ENCODE measurements at places on chromosomes 3 and 15.

DNA sequence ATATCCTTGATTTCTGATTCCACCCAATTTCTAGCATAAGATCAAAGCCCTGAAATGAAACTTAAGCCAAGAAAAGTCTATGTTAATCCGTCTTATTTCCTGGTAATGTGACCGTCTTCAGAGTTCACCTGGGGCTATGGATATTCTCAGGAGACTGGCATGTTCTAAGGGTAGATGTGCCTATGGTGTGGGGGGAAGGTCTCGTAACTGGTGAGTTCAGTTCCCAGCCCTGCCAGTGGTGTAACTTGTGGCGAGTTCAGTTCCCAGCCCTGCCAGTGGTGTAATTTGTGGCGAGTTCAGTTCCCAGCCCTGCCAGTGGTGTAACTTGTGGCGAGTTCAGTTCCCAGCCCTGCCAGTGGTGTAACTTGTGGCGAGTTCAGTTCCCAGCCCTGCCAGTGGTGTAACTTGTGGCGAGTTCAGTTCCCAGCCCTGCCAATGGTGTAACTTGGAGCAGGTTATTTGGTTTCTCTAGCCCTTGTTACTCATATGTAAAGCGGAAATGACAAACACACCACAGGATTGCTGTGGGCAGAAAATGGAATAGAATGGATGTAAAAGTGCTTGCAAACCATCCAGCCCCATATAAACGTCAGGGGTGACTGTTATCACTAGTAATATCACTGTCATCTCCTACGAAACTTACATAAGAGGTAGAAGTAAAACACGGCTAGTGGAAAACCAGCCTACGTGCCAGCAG, 30.4 kb downstream of the SLC51A start:
- DNase-seq = no peak

- no peak for DNase-seq
These were observed 141.5 kb downstream of the ARPP21 start for GRCh38 chr3:35780800-35781199.

- no peak for DNase-seq
These were observed 38.2 kb upstream of the FAM3D start for GRCh38 chr3:58704745-58705144.

GRCh38 chr3:138188013-138188730, 1.1 kb downstream of the ARMC8 start:
- no peak for DNase-seq

DNA sequence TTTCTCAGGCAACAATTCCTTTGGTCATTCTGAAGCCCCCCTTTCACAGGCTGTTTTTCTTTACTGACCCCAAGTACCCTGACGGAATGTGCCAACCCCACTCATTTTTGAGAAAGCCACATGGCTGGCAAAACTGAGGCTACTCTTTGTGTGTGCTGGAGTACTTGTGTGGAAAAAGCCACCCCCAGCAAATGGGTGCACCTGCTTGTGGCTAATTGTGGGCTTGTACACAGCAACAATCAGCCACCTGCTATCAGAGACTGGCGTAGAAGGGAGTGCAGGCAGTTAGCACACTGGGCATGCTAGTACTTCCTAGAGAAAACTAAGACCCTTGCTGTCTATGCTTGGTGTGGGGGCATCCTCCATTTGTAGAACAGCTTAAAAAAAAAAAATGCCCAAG, 110.1 kb upstream of the LMOD3 start:
- DNase-seq = no peak

- DNase-seq = peak; percentile 63
These were observed 63.5 kb downstream of the SLC49A4 start for GRCh38 chr3:122858373-122858772.

- DNase-seq = no peak
These were observed 273.1 kb downstream of the FOXP1 start for GRCh38 chr3:71310359-71310979.

DNA sequence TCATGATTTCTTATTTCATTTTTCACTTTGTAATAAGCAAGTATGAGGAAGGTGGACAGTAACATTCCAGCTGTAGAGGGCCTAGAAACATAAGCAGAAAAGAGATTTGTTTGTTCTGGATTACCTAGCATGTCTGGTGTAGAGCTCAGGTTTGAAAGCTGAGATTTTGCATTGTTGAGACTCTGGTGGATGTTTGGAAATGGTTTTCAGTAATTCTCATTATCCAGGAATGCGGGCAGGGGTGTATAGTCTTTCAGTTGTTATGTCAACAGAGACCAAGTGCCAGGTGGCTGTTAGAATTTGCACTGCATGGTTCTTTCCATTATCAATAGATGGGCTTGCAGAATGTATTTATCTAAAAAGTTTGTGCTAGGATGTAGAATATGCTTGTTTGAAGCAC, 10.9 kb downstream of the GPD1L start:
- DNase-seq = no peak

- no peak for DNase-seq
These were observed 95.8 kb upstream of the SLC25A36 start for GRCh38 chr3:140845882-140846281.

DNA sequence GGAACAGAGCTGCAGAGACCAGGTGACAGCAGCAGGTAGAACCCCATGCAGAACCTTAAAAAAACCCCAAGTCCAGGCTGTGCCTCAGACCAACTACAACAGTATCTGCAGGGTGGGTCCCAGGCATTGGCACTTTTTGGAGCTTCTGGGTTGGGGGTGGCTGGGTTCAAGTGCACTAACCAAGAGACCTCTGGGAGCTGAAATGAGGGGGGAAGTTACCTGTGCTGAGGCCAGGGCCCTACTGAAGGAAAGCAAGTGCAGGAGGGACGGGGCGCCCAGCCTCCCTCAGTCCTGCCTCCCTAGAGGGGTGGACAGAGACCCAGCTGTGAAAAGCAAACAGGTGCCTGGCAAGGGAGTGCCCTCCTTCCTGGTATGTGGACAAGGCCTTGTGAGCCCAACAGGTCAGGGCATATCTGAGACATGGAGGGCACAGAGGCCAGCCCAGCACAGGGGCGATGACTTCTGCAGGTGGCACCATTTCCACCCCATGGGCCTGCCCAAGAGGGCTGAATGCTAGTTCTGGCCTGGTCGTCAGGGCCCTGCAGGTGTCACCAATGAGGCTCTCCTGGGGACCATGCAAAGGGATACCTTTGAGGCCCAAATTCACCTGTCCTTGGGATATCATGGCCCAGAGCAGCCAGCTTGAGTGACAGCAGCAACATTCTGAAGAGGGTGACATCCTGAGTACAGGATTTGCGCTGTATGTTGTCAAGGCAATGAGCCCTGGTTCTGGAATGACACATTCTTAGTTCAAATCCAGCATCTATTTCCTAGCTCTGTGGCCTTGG, 18.7 kb downstream of the CTSH start:
- DNase-seq = no peak

DNA sequence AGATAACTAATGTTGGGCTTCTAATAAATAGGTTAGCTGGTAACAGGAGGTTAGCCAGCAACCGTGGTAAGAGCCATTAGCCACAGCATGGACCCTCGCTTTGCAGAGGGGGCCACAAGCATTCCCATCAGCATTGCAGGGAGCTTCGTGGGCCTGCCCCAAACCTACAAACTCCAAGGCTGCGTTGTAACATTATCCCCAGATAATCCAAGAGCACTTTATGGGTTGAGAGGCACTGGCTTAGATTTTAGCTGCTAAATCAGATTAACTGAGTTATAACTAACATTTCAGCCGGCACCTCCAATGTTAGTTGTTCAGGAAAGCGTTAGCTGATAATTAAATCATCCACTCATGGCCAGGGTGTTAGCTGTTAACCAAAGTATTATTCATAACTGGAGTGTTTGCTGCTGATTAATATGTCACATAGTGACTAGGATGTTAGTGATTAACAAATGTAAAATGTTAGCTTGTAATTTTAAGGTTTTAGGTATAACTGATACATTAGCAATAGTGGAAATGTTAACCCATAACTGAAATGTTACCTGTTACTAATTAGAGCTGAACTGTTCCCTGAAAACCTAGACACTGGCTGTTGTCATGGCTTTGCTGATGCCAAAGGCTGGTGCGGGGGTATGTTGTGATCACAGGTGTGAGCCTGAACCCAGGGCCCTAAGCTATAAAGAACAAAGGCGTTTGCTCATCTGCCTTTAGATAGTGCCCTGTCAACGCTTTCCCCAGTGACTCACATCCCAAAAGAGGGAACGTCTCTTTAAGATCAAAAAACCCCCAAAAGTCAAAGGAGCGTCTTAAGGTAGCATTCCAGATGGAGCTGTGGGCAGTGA, 56.2 kb downstream of the SLC6A6 start:
- no peak for DNase-seq

- peak; percentile 92 for DNase-seq
These were observed 55.4 kb downstream of the ABHD2 start for GRCh38 chr15:89143503-89144162.

- no peak for DNase-seq
These were observed 140.7 kb downstream of the FHIT start for GRCh38 chr3:61110576-61110975.

GRCh38 chr3:33941804-33942203, 143.4 kb downstream of the PDCD6IP start:
- no peak for DNase-seq

- DNase-seq = no peak
These were observed 145.6 kb upstream of the GMNC start for GRCh38 chr3:191008074-191008473.

DNA sequence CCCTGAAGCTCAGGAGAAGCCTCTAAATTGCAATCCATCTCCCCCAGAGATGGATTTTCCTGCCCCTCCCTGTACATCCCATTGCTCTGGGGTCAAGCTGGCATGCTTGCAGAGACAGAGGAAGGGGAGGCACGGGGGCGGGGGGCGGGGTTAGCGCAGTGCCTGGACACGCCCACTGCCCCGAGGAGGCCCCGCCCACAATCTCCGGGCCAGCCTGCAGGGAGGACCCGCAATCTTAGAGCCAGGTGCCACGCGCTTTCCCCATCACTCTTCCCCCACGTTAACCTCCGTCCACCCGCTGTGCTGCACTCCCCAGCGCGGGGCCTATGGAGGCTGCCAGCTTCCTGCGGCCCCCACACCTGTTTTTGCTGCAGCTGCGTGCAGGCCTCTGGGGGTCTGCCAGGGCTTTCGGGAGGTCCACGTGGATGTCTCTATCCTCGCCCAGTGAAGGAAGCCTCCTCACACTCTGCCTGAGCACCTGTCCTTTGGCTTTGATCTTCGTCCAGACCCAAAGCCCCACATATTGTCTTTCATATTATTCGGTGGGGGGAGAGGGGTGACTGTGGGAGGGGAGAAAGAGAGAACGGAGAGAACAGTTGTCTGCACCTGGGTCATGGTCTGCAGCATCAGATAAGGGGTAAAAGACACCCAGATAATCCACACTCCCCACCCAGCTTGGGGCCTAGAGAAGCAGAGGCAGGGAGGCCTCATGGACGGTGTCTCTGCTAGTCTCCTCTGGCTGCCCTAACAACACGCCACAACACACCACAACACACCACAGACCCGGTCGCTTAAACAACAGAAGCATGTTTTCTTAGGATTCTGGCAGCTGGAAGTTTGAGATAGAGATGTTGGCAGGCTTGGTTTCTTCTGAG, 118.0 kb upstream of the MEF2A start:
- no peak for DNase-seq

DNA sequence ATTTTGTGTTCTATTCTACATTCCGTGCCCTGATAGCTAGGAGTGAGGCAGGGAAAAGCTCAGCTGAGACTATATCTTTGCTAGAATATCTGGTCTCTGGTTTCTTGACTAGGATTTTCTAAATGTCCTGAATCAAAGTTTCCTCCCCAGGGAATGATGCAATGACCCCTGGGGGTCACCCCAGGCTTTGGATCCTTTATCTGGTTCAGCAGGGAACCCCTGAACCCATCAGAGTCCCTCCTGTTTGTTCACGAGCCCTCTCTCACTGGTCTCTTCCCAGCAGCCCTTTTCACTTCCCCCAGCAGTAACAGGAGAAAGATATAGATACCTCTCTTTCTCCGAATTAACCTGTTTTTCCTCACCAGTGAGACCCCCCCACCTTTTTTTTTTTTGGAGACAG, 14.3 kb downstream of the TM2D3 start:
- DNase-seq = no peak

GRCh38 chr3:87501076-87501475, 224.7 kb upstream of the POU1F1 start:
- DNase-seq = no peak

DNA sequence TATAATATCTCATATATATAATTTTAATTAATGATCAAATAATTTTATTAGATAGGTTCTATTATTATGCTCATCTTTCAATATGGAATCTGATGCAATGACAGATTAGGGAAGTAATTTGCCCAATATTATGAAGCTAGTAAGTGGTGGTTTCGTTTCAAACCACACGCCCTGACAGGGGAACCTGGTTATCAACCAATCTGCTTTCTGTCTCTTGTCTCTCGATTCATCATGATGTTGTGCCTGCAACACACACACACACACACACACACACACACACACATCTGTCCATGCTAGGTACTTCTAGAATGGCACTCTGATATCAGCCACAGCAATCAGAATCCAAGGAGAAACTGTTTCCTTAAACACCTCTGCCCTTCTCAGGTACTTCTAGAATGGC, 128.4 kb downstream of the ZBBX start:
- DNase-seq = no peak

All from SK-N-MC (cell line).